CD4-positive, alpha-beta T cell treated with Interleukin-10 for 1 hour (primary cell): ENCODE measurements at places on chromosomes 5 and 9.

- DNase-seq: no peak
Measured at GRCh38 chr9:121835587-121836365, 184.3 kb downstream of the DAB2IP start.

DNA sequence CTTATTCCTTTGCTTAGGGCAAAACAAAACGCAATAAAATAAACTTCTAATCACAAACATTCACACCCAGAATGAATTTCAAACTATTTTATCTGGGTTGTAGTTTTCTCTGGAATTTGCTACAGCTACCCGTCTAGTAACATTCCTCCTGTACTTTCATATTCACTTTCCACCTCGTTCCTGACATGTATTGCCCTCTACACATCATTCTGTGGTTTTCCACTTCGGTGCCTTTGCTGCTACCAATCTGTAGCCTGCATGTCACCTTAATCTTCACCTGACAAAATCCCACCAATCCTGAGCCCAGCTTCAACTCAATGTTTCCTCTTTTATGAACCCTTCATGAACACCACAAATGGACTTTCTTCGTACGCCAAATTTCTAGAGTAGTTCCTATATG, 694.1 kb upstream of the C9orf72 start:
- DNase-seq: no peak

GRCh38 chr5:129125819-129126218, 31.3 kb downstream of the ISOC1 start:
- peak; percentile 21 for DNase-seq

GRCh38 chr5:164235300-164235891, 730.0 kb downstream of the MAT2B start:
- DNase-seq: no peak

- DNase-seq: no peak
Measured at GRCh38 chr9:128732576-128732975, 8.6 kb upstream of the ZDHHC12 start.

DNA sequence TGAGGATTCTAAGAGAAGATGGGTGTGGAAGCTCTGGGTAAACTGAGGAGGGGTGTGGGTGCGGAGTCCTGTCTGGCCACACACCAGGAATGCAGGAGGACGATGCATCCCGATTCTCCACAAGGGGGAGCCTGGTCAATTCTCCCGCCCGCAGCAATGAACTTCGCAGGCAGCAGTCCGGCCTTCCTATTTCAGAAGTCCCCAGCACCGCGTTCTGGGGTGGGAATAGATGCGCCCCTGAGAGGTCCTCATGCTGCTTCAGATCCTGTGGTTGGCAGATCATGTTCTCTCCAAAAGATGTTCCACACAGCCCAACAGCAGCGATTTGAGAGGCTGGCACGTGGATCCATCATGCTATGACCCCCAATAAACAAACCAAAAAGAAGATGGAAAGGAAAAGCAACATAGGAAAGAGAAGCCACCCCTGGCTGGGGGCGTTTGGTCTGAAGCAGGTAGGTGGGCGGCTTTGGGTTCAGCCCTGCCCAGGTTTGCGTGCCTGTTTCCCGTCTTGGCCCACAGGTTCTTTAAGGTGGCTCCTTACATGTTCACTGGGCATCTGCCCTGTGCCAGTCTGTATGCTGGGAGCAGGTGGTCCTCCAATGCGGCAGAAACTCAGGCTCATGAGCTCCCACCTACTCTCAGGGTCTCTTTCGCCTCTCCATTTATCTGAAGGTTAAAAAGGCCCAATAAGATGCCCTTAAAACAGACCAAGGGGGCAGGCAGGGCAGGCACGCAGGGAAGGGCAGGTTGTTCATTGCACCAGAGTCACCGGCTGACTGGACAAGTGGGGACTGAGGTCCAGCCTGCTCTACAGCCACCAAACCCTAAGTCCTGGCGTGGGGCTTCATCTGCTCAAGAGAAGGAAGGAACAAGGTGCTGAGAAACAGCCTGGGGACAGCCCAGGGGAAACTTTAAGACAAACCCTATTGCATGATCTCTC, 171.6 kb downstream of the PAX5 start:
- DNase-seq: no peak

DNA sequence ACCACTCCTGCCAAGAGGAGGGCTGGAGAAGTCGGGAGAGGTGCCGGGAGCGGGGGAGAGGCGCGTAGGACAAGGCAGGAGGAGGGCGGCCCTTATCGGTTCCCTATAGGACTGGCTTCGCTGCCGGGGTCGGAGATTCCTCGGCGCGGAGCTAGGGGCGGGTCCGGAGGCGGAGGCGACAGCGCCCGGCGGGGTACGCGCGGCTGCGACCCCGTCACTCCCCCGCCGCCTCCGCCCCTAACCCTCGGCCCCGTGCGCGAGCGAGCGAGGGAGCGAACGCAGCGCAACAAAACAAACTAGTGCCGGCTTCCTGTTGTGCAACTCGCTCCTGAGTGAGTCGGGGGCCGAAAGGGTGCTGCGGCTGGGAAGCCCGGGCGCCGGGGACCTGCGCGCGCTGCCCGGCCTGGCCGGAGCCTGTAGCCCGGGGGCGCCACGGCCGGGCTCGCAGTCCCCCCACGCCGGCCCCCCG, 2.0 kb downstream of the GLIS3 start:
- peak; percentile 32 for DNase-seq

GRCh38 chr5:42089705-42090104, 164.6 kb downstream of the FBXO4 start:
- DNase-seq: no peak

- DNase-seq: no peak
Measured at GRCh38 chr5:159002171-159002570, 97.5 kb downstream of the EBF1 start.

GRCh38 chr9:89984214-89984613, 379.4 kb downstream of the GADD45G start:
- no peak for DNase-seq

- DNase-seq: no peak
Measured at GRCh38 chr5:65455064-65455463, 26.7 kb downstream of the ADAMTS6 start.

DNA sequence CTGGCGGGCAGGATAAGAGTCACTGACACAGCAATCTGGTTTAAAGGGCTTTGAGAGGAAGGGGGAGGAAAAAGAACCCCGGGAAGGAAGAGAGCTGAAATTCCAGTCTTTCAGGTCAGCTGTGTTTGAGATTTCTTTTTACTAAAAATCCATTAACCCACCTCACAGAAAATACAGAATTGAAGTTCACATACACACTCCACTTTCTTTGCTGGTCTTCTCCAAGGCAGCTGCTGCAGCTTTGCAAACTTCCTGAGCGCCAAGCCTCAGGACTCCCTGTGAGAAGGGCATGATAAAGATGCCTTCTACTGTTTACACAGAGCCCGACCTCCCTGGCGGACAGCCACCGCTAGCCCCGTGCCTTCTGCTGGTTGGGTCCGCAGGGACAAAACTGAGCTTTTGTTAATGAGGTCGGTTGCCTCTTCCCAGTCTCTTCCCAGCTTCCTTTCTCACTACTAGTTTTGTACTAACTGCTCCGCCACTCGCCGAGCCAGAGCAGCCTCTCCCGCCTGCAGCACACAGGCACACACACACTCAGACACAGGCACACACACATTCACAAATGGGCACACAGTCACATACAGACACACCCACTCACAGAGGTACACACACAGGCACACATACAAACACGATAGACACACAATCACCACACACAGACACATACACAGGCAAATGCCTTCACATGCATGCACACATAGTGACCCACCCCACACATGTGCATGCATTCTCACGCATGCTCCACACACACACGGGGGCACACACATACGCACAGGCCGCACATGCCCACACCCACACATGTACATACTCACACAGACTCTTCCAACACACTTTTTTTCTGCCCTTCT, at the start of gene FREM1:
FREM1 (minus strand) TSS at position 468 of the 845 bp plus-strand sequence. CDS start 41,451 bp downstream, outside the sequence.
- DNase-seq: no peak

DNA sequence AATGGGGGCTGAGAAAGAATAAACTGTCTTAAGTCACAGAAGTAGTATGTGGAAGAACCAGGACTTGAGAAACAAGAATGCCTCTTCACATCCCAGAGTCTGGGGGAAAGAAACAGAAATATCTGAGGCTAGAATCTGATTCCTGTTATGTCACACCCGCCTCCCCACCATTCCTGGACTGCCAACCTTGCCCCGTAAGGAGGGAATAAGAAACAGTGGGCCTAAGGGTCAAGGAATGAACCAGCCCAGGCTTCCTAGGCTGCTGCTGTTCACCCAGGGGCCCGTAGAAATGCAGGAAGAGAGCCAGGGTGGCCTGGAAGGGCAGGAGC, 4.3 kb downstream of the PCDH1 start:
- DNase-seq: no peak

DNA sequence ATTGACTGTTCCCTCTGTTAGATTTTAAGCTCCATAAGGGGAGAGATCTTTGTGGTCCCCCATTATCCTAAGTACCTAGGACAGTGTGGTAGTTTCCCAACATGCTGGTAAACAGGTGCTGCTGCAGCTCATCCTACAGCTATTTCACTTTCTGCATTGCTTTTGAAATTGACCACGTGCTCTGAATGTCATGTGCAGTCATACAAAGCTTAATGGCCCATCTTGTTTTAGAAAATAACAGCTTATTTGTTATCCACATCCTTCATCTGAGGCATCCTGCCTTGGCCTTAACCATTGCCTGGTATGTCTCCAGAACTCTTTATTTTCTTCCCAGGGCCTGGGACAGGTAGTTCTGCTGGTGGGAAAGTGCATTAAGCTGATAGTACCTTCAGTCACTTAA, 14.7 kb downstream of the PIK3R1 start:
- DNase-seq: no peak

DNA sequence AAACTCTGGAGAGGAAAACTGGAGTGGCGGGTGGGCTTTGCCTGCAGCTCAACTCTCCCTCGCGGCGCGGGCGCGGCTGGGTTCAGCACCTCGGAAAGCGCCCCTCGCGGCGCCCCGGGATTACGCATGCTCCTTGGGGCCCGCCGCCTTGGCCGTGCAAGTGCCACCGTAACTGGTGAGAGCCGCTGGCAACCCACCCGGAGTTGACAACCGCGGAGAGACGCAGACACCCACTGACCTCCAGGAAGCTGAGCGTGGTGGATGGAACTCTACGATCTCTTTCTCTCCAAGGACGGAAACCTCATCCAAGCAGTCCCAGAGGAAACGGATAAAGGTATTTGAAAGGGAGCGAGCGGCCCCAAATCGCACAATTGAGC, 194 bp upstream of the RXFP3 start:
- DNase-seq: peak; percentile 13

DNA sequence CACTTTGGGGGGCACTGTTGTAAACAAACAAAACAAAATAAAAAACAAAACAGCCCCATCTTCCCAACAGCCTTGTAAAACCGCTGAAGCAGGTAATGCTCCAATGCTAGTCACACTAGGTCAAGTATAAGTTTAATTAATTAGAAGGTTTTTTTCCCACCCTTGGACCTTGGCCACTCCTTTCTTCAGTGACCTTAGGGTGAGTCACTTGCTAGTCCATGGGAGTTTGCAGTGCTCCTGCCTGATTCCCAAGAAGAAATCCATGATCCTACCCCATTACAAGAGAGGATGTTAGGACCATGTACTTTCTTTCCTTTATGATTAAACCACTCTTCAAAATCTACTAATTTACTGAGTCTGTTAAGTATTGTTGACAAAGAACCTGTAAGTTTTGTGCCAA, 192.2 kb upstream of the CDKN2B start:
- DNase-seq: no peak

DNA sequence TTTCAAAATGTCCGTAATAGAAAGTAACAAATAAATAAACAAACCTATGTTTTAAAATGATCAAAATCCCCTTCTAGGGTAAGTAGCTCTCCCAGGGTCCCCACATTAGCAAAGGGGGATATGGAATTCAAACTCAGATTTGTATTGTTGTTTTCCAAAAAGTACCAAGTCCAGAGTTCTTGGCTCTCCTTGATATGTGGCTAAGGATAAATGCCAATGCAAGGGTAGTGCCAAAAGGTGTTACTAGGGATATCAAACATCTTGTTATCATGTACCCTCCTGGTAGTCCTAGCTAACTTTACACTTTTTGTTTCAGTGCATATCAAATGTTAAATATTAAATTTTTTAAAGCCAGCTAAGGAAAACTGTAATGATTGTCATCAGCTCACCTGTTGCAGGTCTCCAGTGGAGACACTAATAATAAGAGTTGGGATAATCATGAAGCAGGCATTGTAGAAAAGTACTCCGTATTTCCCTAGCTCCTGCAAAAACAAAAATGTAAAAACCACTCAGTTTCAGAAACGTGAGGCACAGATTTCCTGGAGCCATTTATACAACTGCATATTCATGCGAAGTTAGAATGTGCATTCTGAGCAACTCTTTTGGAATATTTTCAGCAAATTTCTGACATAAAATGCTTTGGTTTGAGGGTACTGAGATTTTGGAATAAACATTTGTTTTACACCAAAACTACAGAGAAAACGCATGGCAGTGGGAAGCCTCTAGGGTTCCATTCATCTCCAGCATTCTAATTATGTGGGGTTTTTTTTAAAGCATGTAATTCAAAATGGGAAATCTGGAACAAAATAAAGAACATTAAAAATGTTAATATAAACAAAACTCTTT, 39.8 kb downstream of the SLC35D2 start:
- DNase-seq: no peak

DNA sequence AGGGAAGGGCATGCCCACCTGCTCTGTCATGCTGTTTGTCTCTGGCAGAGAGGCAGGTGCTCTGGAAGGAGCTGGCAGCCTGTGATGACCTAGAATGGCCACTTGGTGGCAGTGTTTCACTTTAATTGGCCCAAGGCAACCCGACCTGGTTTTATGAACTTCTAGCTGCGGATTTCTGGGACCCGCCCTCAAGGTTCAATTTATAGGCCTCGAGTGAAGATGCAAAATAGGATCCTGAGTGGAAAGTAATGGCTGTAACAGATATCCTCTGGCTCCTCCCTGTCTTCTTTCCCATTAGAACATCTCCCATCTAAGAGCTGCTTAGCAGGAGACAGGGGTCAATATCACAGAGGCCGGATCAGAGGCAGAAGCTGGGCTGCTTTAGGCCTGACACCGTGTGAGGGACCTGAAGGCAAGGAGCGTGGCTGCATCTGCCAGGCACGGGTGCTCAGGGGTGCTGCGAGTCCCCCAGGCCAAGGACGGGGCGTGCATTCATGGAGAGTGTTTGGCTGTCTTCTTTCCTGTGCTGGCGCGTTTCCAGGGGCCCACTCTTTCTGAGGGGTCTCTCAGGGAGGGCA, 56.7 kb upstream of the SLC28A3 start:
- DNase-seq: peak; percentile 65

DNA sequence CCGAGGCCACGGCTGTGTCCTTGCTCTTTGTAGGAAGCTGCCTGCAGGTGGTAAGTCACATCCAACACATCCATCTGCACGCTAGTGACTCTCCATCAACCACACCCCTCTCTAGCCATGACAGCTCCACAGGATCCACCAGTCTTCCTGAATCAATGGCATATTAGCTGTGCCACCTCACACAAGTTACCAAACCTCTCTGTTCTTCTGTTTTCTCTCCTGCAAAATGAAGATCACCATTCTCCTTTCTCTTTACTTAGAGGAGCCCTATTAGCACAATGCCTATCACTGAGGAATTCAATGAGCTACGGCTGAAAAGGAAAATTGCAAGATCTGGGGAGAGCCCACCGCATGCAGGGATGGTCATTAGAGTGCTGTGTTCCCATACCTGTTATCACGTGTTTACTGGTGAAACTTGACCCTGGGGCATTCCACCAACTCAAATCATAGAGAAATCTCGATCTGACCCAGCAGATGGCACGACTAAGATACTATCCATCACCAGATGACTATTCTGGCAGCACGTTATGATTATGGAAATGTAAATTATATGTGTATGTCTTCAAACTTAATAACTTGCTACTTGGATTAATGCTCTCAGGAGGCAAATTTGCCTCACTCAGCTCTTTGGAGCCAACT, 20.9 kb downstream of the WHRN start:
- no peak for DNase-seq
